EL (cell line): ENCODE measurements at places on chromosomes 5 and 9.

- no peak for DNase-seq
These were observed 315.6 kb downstream of the ZSWIM6 start for GRCh38 chr5:61647672-61648071.

GRCh38 chr9:91972711-91973110 lies 22.7 kb upstream of the ROR2 start:
- no peak for DNase-seq

DNA sequence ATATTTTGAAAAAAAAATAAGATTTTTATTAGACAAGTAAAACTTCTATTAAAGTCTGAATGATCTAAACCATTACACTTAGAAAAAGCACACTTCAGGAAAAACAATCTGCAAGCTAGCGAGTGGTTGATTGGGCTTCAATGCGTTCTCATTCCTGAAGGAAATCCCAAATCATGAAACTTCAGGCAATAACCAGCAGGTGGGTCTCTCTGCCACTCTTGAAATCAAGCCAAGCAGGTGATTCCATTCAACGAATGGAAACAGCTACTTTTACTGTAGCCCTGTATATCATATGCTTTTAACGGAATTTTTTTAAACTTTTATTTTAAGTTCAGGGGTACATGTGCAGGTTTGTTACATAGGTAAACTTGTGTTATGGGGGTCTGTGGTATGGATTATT lies 234.5 kb upstream of the TRPM3 start:
- no peak for DNase-seq

DNA sequence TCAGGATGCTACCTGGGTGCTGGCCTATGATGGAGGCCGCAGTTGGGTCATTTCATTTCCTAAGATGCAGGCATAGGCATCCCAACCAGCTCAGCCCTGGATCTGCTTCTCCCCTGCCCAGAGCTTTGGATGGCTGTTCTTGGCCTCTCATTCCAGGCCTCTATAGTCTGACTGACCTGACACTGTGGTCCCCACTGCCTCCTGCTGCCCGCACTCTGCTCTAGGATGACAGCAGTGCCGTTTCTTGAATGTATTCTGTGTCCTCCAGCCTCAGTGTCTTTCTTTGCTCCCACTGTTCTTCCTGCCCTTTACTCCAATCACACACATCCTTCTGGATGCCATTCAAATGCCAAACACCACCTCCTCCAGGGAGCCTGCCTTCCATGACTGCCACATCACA lies 235.7 kb downstream of the HSPA4 start:
- DNase-seq: peak; percentile 29

DNA sequence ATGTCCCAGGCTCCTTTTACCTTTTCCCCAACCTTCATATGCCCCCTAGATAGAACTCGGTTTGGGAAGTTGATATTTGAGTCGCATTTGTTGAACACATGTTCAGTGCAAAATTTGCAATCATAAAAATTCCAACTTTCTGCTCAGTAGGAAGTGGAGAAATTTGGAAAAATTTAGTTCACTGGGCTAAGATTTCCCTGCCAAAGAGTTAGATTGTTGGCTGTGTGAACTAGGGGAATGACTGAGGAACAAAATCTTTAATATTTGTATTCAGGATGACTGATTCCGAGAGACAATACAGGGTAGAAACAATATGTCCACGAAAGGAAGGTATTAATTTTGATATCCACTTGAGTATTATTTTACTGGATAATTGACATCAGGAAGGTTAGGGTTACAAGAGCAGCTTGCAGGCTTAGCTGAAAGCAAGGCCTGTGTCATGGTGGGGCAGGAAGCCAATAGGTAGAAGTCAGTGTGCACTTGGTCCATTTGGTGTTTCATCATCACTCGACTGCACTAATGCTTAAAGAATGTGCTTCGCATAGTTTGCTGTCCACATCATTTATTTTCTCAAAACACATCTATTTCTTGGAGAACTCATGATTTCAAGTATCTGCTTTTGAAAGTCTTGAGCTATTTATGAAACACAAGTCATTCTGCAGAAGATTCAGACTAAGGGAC lies 59.4 kb upstream of the GNA14 start:
- peak; percentile 99 for DNase-seq

GRCh38 chr9:95793924-95794828 lies 81.3 kb upstream of the ERCC6L2 start:
- DNase-seq: peak; percentile 96

GRCh38 chr9:12469084-12469483 lies 224.1 kb upstream of the TYRP1 start:
- no peak for DNase-seq

DNA sequence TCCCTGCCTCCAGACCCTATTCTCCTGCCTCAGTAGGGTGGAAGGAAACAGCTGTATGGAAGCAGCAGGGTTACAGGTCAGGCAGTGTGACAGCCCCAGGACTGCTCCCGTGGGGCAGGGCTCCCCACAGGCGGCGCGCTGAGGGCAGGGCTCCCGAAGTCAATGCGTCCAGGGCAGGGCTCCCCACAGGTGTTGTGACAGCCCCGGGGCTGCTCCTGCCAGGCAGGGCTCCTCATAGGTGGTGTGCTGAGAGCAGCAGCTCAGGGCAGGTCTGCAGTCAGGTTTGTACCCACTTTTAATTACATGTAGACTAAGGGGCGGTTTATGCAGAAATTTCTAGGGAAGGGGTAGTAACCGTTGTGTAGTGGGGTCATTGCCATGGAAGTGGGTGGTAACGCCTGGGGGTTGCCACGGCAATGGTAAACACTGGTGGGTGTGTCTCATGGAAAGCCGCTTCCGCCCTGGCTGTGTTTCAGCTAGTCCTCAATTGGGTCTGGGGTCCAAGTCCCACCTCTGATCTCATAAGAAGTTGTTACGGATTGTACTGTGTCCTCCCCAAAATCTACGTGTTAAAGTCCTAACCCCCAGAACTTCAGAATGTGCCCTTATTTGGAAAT lies 16.7 kb upstream of the TERT start:
- DNase-seq: no peak

- DNase-seq: no peak
These were observed 440.0 kb downstream of the ENC1 start for GRCh38 chr5:74200560-74200959.

DNA sequence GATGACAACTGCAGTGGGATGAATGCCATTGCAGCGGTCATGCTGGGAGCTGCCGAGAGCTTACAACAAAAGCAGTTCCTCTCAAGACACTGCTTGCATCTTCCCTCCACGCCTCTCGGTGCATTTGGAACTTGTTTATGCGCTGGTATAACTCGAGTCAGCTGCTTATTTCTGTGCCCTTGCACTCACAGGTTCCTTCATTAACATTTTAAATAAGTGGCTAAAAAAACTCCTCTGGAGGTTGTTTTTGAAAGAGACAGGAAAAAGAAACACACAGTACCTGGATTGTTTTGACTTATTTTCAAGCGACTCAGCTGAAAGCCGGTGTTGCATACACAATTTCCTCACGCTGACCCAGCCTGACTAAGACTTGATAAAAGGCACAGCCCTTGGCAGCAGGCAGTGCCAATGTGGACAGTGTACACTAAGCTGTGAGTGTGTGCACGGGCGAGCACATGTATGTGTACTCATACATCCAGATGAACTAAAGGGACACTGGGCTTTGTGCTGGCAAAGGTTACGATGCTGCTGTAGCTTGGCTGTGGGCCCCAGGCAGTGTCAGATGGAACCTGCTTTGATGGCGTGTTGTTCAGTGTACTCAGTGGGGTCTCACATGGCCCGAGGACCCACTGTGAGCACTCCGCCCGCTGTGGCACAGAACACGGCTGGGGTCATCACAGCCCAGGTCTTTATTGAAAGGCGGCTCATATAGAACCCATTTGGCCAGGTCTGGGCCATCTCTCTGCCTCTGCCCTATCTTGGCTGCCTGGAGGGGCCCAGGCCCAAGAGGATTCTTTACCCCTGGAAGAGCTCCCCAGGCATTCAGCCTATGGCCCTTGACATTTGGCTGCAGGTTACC lies 92.3 kb downstream of the ANKRD33B start:
- no peak for DNase-seq

DNA sequence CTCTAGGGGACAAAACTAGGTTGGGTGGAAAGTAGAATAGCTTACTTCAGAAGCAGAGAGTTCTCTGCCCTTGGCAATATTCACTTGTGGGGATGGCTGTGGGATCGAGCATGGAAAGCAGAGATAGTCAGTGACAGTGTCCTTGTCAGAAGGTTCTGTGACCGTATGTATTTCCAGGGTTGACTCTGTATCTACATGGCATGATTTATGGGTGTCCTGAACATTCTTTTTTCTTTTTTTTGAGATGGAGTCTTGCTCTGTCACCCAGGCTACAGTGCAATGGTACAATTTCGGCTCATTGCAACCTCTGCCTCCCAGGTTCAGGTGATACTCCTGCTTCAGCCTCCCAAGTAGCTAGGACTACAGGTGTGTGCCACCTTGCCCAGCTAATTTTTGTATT lies 77.4 kb upstream of the LHFPL2 start:
- no peak for DNase-seq

DNA sequence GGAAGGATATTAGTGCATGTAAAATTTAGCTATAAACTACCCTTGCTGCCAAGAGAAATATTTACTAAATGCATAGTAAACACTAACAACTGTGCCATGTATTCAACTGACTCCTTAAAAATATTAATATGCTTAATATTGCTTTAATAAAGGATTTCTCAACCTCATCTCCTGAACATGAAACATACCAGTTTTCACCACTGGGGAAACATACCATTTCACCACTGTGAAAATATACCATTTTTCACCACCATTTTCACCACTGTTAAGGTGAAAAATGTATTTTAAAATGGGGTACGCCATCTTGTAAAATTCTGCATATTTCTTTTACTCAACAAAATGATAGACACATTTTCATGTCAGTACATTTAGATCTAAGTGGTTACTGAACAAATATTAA lies 4.5 kb downstream of the RAB14 start:
- no peak for DNase-seq

- DNase-seq: no peak
These were observed 86.7 kb downstream of the CAMSAP1 start for GRCh38 chr9:135820661-135821060.

GRCh38 chr5:150946351-150946905 lies 41.6 kb upstream of the ZNF300 start:
- no peak for DNase-seq

GRCh38 chr5:154284433-154284832 lies 93.9 kb downstream of the GALNT10 start:
- DNase-seq: no peak

- DNase-seq: no peak
These were observed 255.5 kb downstream of the TRIM32 start for GRCh38 chr9:116942593-116943061.

DNA sequence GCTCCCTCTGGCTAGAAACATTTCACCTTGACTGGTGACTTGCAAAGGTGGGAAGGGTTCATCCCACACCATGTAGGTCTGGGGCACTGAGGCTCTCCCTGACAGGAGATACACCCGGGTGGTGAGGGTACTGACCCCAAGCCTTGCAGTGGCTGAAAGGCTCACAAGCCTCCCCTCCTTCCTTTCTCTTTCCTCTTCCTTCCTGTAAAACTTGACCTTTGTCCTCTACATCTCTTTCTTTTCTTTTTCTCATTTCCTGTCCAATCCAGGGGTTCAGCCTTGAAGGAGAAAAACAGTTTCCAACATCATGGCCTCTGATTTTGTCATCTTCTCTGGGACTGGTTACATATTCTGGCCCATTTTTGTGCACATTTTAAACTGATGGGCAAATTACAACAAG lies 16.6 kb downstream of the FBP2 start:
- DNase-seq: no peak

GRCh38 chr9:35075358-35075757 lies 2.9 kb upstream of the VCP start:
- DNase-seq: no peak

DNA sequence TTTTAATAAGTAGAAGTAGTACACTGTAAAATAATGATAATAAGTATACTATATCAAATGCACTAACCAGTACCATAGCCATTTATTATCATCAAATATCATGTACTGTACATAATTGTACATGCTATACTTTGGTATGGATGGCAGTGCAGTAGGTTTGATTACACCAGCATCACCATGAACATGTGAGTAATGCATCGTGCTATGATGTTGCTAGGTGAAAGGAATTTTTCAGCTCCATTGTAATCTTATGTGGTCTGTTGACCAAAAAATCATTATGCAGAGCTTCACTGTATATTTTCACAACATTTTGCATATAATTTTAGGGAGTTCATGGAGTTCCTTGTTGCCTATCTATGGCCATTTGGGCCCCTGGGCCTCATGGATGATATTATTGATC lies 72.2 kb upstream of the HMHB1 start:
- peak; percentile 10 for DNase-seq

- no peak for DNase-seq
These were observed 16.4 kb downstream of the LNPEP start for GRCh38 chr5:96952118-96952750.

DNA sequence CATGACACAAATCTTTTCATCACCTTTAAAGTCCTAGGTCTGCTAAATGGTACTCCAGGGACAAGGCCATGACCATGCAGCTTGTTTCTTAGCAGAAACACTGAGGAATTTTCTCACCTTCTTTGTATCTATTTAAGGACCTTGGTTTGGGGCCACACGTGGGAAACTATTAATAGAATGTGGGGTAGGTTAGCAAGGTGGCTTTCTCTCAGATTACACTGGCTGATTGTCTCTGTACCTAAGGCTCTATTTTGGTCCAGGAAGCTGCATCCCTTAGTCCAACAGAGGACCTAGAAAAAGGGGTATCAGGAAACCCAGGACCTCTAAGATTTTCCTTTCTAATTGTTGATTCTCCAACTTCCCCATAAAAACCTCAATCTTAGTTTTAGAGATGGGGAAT lies 36.3 kb upstream of the FRMD3 start:
- DNase-seq: no peak

DNA sequence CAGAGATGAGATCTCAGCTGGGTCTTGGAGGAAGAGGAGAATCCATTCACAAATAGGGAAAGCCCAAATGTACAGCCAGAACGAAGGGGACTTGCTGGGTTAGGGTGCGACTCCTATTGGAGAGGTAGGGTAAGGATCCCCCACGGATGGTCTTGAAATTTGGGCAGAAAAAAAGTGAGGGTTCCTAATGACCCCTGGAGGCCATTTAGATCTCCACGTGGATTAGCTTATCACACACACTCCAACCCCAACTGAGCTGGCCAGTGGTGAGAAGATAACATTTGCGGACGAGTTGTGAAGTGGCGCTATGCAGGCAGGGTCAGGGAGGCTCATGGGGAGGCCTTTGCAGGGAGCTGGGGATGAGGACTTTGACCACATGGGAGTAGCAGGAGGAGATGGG lies 86.0 kb downstream of the FSTL4 start:
- DNase-seq: no peak

- no peak for DNase-seq
These were observed 42.9 kb upstream of the MEF2C start for GRCh38 chr5:88925692-88926490.

- no peak for DNase-seq
These were observed 185.6 kb downstream of the TSSK1B start for GRCh38 chr5:113249206-113249605.

DNA sequence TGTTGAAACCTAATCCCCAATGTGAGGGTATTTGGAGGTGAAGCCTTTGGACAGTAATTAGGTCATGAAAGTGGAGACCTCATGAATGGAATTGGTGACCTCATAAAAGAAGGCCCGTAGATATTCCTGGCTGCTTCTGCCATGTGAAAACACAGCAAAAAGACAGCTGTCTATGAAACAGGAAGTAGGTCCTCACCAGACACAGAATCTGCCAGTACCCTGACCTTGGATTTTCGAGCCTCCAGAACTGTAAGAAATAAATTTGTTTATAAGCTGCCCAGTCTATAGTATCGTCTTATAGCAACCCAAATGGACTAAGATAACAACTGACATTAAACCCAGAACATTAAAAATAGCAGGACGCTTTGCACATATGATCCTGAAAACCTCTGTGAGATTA lies 371.1 kb downstream of the SPOCK1 start:
- DNase-seq: no peak

GRCh38 chr5:153122403-153122802 lies 368.1 kb upstream of the GRIA1 start:
- DNase-seq: no peak

- DNase-seq: no peak
These were observed 103.5 kb upstream of the COL5A1 start for GRCh38 chr9:134537951-134538641.
